Fibroblast of skin of right biceps (primary cell): ENCODE measurements at places on chromosomes 2 and 18.

- peak; percentile 61 for DNase-seq
Observed at GRCh38 chr2:134244086-134244485, 9.8 kb upstream of the MGAT5 start.

GRCh38 chr2:67930156-67930555 lies 132.6 kb downstream of the C1D start:
- no peak for DNase-seq

GRCh38 chr2:47735912-47736311 lies 47.0 kb upstream of the MSH6 start:
- DNase-seq = no peak

GRCh38 chr2:215968499-215968898 lies 44.9 kb downstream of the MREG start:
- DNase-seq = no peak

DNA sequence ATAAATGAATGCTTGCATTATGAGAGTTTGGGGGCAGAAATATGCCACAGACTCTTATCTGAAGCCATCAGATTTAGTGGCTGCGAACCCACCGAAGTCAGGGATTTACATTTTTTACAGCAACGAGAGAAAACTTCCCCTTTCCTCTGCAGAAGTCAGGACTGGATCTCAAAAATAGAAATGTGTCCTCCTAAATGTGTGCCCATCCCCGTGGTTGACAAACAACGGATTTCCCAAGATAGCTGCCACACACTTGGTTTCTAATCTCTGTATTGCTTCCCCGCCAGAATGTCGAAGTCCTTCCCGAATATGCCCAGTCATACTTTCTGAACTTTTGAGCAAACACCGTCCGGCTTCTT lies 879 bp upstream of the ADAM23 start:
- no peak for DNase-seq

- DNase-seq = peak; percentile 78
Observed at GRCh38 chr2:221529943-221530652, 42.0 kb downstream of the EPHA4 start.

GRCh38 chr2:156338578-156338977 lies 6.1 kb upstream of the NR4A2 start:
- no peak for DNase-seq

GRCh38 chr2:233489666-233490065 lies 76.9 kb downstream of the USP40 start:
- peak; percentile 31 for DNase-seq

DNA sequence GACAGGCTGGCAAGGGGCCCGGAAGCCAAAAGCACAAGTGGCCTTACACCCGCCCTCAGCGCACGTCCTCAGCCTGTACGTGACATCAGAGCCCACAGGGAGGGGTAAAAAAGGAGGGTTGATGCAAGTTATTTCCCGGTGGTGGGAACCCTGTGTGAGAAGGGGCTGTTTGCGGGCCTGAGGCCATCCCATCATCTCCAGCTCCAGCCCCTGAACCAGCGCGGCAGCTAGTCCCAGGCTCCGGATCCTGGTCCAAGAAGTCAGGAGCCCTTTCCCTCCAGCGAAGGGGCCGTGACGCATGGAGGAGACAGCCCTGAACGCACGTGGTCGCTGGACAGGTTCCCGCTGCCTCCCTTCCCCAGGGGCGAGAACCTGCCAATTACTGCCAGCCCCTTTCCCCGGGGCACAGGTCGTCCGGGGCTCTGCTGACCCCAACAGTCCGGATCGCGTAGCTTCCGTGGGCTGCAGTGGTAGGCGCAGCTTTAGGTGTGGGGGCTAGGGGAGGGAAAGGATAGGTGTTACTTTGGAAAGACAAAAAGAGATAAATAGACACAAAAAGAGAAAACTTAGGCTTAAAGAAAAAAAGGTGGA lies 1.3 kb upstream of the LRP2 start:
- no peak for DNase-seq

DNA sequence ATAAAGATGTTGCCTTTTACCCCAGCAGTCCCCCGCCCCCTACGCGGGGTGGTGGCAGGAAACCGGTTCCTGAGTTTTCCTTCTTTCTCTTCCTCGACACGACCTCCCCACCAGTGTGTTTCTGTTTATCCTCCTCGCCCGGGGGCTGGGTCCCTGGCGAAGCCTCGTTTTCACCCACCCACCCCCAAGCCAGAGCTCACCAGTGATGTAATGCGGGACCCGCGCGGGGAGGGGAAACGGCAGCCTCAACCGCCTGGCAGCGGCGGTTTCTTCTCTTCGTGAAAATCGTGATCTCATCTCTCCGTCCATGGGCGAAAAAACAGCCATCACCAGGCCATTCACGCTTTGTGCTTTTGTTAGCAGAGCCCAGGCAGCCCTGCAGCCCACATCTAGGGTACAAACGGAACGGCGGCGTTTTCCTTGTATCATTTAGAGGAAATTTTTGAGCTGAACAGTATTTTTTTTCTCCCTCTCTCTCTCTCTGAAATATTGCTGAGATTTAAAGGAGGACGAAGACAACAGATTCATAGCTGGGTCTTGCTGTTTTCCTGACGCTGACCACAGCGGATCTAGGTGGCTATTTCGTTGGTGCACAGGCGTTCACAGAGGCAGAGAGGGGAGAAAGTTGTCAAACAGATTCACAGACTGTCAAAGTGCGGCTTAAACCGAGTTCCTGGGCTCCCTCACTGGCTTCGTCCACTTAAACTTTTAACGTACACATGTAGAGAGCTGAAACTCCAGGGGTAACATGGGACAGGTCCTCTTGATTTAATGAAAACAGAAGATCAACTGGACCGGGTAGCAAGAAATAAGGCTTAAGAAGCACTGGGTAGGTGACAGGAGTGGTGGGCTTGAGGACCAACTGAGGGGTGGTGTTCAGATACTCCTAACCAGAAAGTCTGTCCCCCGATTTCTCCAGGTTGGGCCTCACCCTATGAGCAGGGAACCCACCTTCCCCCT lies 21.9 kb upstream of the PAX3 start:
- DNase-seq = no peak

GRCh38 chr2:113283704-113284284 lies 5.1 kb upstream of the PAX8 start:
- DNase-seq = peak; percentile 97

- no peak for DNase-seq
Observed at GRCh38 chr18:36769611-36770314, 59.0 kb downstream of the TPGS2 start.
